T-helper 17 cell (primary cell): ENCODE measurements at places on chromosomes 2 and 18.

GRCh38 chr18:32442575-32442974, 28.1 kb downstream of the GAREM1 start:
- H3K4me3 ChIP-seq, result no peak overlapping the region
- no peak for DNase-seq
- H3K27ac ChIP-seq, result no peak overlapping the region
- H3K27me3 ChIP-seq, result peaks cover 23% of the 10 kb centered on the region
- H3K36me3 ChIP-seq, result no peaks in the 10 kb centered on the region

DNA sequence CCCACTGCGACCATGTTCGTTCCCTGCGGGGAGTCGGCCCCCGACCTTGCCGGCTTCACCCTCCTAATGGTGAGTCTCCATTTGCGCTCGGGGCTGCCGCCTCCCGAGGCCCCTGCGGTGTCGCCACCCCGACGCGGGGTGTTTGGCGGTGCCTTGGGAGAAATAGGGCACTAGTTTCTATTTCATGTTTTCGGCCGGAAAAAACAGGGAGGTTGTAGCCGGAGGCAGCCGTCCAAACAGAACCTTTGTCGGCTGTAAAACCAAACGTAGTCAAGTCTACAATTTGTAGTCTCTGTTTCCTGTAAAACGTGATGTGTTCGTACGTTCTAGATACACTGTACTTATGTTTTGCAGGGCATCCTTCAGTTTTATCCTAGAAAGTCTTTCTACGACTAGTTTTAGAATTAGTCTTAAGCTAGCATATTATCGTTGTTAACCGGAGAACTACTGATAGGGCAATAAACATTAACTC, 290 bp downstream of the PSMG2 start:
- peak overlapping the region; percentile 97 for H3K4me3 ChIP-seq
- H3K36me3 ChIP-seq, result peaks cover 7% of the 10 kb centered on the region
- H3K4me1 ChIP-seq, result peaks cover 39% of the 10 kb centered on the region

GRCh38 chr2:218745559-218746469, 35.2 kb downstream of the TTLL4 start:
- H3K36me3 ChIP-seq, result peaks cover 14% of the 10 kb centered on the region
- H3K4me3 ChIP-seq, result no peak overlapping the region
- H3K4me1 ChIP-seq, result no peaks in the 10 kb centered on the region
- no peaks in the 10 kb centered on the region for H3K27me3 ChIP-seq
- DNase-seq, result no peak

DNA sequence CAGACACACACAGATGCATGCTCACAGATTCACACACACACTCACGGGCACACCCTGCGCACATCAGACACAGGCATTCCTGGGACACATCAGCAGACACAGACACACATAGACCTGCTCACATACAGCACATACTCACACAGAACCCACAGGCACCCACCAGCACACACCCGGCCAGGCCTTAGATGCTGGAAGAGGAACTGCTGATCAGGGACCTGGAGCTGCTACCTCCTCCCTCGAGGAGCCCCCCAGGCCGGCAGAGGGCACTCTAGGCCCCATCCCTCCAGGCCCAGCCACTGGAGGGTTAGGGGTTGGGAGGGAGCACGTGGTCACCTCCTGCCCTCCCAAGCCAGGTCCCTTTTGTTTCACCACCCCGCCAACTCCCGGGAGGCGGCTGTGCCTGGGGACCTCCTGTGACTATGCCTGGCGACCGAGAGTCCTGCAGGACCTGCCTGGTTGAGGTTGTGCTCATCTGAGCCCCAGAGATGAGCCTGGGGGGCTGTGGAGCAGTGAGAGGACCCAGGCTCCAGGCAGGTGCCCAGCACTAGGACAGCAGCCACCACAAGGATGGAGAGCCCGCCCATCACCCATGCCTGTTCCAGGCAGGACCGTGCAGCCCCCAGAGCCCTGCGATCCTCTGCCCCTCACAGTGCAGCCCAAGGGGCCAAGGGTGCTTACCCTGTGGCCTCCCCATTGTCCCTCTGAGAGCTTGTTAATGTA, 21.0 kb upstream of the PTMA start:
- no peak overlapping the region for H3K4me3 ChIP-seq

GRCh38 chr2:61538920-61539520, 864 bp upstream of the XPO1 start:
- H3K4me3 ChIP-seq, result peak overlapping the region; percentile 98
- H3K27ac ChIP-seq, result peak overlapping the region; percentile 99
- peak; percentile 27 for DNase-seq
- H3K4me1 ChIP-seq, result peaks cover 32% of the 10 kb centered on the region

- peaks cover 38% of the 10 kb centered on the region for H3K27me3 ChIP-seq
- no peak for DNase-seq
Measured at GRCh38 chr2:119197126-119197405, 26.6 kb upstream of the STEAP3 start.

DNA sequence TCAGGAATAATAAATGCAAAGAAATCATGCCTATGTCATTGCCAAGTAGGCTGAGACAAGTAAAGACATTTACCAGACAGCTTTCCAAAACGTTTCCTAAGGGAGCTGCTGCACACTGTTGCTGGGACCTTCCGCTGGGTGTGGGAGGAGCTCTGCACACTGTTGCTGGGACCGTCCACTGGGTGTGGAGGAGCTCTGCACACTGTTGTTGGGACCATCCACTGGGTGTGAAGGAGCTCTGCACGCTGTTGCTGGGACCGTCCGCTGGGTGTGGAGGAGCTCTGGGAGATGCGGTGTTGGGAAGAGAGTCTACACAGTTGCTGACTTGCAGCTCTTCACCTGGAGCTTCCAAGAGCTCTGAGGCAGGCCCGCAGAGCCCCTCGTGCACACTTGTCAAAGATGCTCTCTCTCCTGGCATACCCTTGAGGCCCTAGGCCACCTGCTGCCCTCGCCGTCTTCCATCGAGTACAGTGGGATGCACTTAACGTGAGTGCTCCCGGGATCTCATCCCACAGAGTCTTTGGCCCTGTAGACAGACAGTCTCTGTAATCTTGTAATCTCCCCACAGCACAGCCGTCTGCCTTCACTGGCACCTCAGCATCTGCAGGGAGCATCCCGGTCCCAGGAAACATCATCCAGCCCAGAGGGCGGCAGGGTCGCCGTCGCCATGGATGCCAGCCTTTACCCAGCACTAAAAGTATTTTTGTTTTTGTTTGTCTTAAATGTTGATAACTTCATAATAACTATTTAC, 51.4 kb downstream of the TRAPPC12 start:
- peaks cover 3% of the 10 kb centered on the region for H3K4me1 ChIP-seq
- no peak overlapping the region for H3K27ac ChIP-seq
- DNase-seq, result no peak
- H3K36me3 ChIP-seq, result peaks cover 5% of the 10 kb centered on the region
- H3K27me3 ChIP-seq, result no peaks in the 10 kb centered on the region

DNA sequence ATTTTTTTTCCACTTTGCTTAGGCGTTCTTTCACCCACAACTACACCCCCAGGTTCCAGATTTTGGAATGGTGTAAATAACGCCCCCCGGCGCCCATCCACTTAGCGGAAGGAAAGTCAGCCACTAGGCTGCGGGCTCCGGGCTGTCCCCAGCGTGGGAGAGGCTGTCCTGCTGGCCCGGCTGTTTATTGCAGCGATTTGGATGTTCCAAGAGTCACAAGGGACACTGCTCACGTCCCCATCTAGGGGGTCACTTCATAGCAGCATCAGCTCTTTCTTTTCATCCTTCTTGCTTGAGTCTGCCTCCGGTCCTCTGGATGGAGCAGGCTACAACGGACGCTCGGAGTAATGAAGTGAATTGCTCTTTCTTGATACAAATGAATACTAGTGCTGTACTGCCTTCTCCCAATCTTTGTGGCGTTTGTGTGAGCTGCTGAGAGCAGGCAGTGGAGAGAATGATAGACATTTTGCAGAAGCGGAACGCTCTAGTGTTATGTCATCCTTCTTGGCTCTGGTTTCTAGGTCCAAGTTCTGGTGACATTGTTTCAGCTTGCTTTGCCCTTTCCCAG, 50.7 kb upstream of the PAIP2B start:
- H3K4me3 ChIP-seq, result peak overlapping the region; percentile 80
- H3K36me3 ChIP-seq, result no peaks in the 10 kb centered on the region
- DNase-seq, result no peak

- no peaks in the 10 kb centered on the region for H3K27me3 ChIP-seq
- DNase-seq, result no peak
- H3K27ac ChIP-seq, result no peak overlapping the region
- H3K36me3 ChIP-seq, result peaks cover 7% of the 10 kb centered on the region
- H3K4me3 ChIP-seq, result no peak overlapping the region
Measured at GRCh38 chr2:134936691-134937090, 18.1 kb downstream of the CCNT2 start.

- peaks cover 25% of the 10 kb centered on the region for H3K4me1 ChIP-seq
- peak overlapping the region; percentile 93 for H3K27ac ChIP-seq
- no peaks in the 10 kb centered on the region for H3K36me3 ChIP-seq
- no peak overlapping the region for H3K4me3 ChIP-seq
- H3K27me3 ChIP-seq, result no peaks in the 10 kb centered on the region
Measured at GRCh38 chr2:28547223-28547860, 51.5 kb downstream of the PLB1 start.

GRCh38 chr2:176683618-176684111, 414.4 kb downstream of the MTX2 start:
- peaks cover 2% of the 10 kb centered on the region for H3K36me3 ChIP-seq
- H3K27ac ChIP-seq, result no peak overlapping the region
- peaks cover 73% of the 10 kb centered on the region for H3K27me3 ChIP-seq
- H3K4me3 ChIP-seq, result no peak overlapping the region

DNA sequence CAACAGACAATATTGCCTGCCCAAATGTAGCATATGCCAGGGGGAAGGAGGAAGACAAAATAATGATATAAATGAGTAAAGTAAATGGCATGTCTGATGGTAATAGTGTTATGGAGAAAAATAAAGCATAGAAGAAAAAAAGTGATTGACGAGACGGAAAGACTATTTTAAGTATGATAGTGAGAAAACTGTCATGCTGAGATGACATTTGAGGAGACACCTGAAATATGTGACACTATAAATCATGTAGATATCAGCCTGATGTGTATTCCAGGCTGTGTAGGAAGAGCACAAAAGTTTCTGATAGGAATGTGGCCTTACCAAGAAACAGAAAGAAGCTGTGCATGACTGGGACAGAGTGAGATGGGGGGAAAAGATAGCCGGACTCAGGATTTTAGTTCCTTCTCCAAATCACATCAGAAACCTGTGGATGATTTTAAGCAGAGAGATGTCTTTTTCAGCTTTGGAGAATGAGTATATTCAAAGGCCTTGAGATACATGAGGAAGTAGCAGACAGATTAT, 387.3 kb upstream of the SYT4 start:
- no peaks in the 10 kb centered on the region for H3K36me3 ChIP-seq
- no peaks in the 10 kb centered on the region for H3K27me3 ChIP-seq
- no peak for DNase-seq
- no peak overlapping the region for H3K27ac ChIP-seq
- no peak overlapping the region for H3K4me3 ChIP-seq

- no peak overlapping the region for H3K27ac ChIP-seq
- H3K4me3 ChIP-seq, result no peak overlapping the region
- H3K36me3 ChIP-seq, result no peaks in the 10 kb centered on the region
- H3K4me1 ChIP-seq, result no peaks in the 10 kb centered on the region
Measured at GRCh38 chr18:70284976-70285620, 3.7 kb upstream of the SOCS6 start.

- no peaks in the 10 kb centered on the region for H3K36me3 ChIP-seq
- H3K4me3 ChIP-seq, result peak overlapping the region; percentile 89
- H3K4me1 ChIP-seq, result peaks cover 40% of the 10 kb centered on the region
- H3K27me3 ChIP-seq, result no peaks in the 10 kb centered on the region
- peak; percentile 38 for DNase-seq
Measured at GRCh38 chr2:46351750-46352138, 54.5 kb downstream of the EPAS1 start.

GRCh38 chr2:68418855-68419254, 48.2 kb downstream of the FBXO48 start:
- no peaks in the 10 kb centered on the region for H3K27me3 ChIP-seq
- no peak for DNase-seq
- no peak overlapping the region for H3K4me3 ChIP-seq
- peaks cover 12% of the 10 kb centered on the region for H3K4me1 ChIP-seq
- H3K36me3 ChIP-seq, result peaks cover 2% of the 10 kb centered on the region

- DNase-seq, result no peak
- H3K27ac ChIP-seq, result no peak overlapping the region
- H3K4me1 ChIP-seq, result no peaks in the 10 kb centered on the region
- peaks cover 2% of the 10 kb centered on the region for H3K36me3 ChIP-seq
- H3K27me3 ChIP-seq, result peaks cover 17% of the 10 kb centered on the region
Measured at GRCh38 chr2:23668756-23669304, 258.1 kb downstream of the ATAD2B start.

DNA sequence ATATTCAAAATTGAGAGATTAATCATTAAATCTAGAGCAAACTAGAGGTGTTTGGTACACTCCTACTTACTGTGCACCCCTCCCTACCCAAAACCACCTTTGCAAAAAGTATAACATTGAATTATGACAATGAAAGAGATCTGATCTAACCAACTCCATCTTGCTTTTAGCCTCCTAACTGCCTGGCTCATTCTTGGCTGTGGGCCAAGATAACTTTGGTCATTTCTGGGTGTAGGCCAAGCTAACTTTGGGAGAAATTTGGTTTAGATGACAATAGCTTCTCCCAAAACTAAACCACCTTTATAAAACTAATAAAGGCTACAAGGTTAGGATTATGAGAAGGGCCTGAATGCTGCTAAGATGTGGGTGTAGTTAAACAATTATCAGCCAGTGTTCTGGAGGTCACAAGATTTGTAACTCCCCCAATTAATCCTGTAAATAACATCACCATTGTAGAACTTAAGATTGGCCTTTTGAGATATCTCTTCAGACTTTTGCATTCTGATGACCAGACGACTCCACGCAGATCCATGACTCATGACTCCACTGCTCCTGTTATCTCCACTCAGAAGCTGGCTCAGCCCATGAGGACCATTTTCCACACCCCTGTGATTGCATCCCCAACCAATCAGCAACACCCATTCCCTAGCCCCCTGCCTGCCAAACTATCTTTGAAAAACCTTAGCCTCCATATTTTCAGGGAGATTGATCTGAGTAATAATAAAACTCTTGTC, 160.2 kb downstream of the FBXO15 start:
- no peaks in the 10 kb centered on the region for H3K36me3 ChIP-seq
- H3K27ac ChIP-seq, result no peak overlapping the region
- no peaks in the 10 kb centered on the region for H3K4me1 ChIP-seq
- H3K4me3 ChIP-seq, result no peak overlapping the region

GRCh38 chr2:100978582-100979191, 23.4 kb upstream of the RPL31 start:
- DNase-seq, result no peak
- H3K36me3 ChIP-seq, result no peaks in the 10 kb centered on the region

- no peaks in the 10 kb centered on the region for H3K27me3 ChIP-seq
- peaks cover 11% of the 10 kb centered on the region for H3K36me3 ChIP-seq
- peak overlapping the region; percentile 21 for H3K27ac ChIP-seq
- DNase-seq, result no peak
- H3K4me1 ChIP-seq, result peaks cover 4% of the 10 kb centered on the region
- no peak overlapping the region for H3K4me3 ChIP-seq
Measured at GRCh38 chr2:88560619-88561307, 66.5 kb downstream of the EIF2AK3 start.

GRCh38 chr18:8499810-8500675, 109.2 kb upstream of the RAB12 start:
- no peak overlapping the region for H3K4me3 ChIP-seq
- H3K36me3 ChIP-seq, result peaks cover 2% of the 10 kb centered on the region
- H3K27me3 ChIP-seq, result peaks cover 62% of the 10 kb centered on the region
- H3K4me1 ChIP-seq, result no peaks in the 10 kb centered on the region
